ENCODE measurements at places on chromosomes 2 and 18. TPM values are rescaled to one million over a fixed set of nuclear protein-coding genes. Genes with fewer than 3 reads are reported as not detected.

- H3K27me3 ChIP-seq: no peaks in the 10 kb centered on the region
- no peaks in the 10 kb centered on the region for H3K36me3 ChIP-seq
- peak overlapping the region; percentile 80 for H3K27ac ChIP-seq
- no peak for DNase-seq
Measured at GRCh38 chr2:54330926-54331835, 75.2 kb upstream of the TSPYL6 start.

DNA sequence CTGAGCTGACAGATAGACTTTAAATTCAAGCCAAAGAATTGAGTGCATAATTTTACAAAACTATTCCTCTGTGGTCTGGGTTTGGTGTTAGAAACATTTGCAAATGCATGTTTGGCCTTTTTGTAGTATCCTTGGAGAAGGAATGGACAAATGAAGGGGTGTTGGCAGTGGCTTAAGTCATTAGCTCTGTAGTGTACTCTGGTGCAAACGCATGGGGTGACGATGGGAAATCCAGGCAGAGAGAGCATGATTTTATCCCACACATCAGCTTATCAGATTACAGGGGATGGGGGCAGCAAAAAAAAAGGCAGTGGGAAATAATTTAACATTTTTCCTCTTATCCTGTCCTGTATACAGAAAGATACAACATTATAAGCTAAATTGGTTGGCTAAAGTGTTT is 320.6 kb downstream of the ZNF516 start:
- H3K4me1 ChIP-seq: no peaks in the 10 kb centered on the region
- H3K27ac ChIP-seq: no peak overlapping the region
- H3K4me3 ChIP-seq: no peak overlapping the region

DNA sequence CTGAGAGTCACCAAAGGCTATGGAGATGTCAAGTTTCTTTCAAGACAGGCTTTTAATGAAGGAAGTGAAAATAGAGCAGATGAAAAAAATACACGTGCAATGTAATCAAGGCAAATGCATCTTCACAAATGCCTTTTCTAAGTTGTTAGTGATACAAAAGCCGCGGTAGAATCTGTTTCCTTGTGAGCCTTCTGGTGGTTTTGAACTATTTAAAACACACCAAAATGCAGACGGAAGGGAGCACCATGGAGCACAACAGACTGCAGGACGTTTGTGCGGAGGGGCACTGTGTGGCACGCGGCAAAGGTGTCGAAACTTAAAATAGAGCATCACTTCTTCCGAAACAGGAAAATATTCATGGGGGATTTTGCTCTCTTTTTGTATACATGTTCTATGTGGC is 65.0 kb upstream of the BOD1L2 start:
- H3K27ac ChIP-seq: no peak overlapping the region
- no peaks in the 10 kb centered on the region for H3K27me3 ChIP-seq
- no peaks in the 10 kb centered on the region for H3K36me3 ChIP-seq
- DNase-seq: no peak
- no peak overlapping the region for H3K4me3 ChIP-seq

Gene ABCG8
- total RNA-seq: not detected

- H3K27ac ChIP-seq: no peak overlapping the region
- no peak for DNase-seq
- H3K27me3 ChIP-seq: no peaks in the 10 kb centered on the region
- no peak overlapping the region for H3K4me3 ChIP-seq
Measured at GRCh38 chr2:41906338-41906725, 141.5 kb upstream of the PKDCC start.

GRCh38 chr2:167769020-167769419 is 478.4 kb downstream of the STK39 start:
- no peak overlapping the region for H3K4me3 ChIP-seq
- no peak overlapping the region for H3K27ac ChIP-seq
- DNase-seq: no peak
- H3K4me1 ChIP-seq: no peaks in the 10 kb centered on the region
- H3K27me3 ChIP-seq: no peaks in the 10 kb centered on the region
- no peaks in the 10 kb centered on the region for H3K36me3 ChIP-seq

Gene GRHL1
- 24.7 TPM for total RNA-seq

DNA sequence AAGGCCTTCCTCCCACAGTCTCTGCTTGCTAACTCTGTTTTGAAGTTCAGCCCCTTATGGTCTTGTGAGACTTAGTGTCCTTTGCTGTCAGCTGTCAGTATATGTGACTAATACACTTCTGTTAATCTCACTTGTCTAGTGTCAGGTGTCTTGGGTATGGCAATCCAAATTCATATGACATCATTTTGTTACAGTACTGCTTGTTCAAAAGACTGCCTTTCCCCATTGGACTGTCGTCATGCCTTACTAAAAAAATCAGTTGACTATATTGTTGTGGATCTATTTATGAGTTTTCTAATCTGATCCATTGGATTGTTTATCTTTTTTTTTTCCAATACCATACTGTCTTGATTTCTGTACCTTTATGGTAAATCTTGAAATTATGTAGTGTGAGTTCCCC is 611.4 kb upstream of the HS6ST1 start:
- no peaks in the 10 kb centered on the region for H3K27me3 ChIP-seq
- H3K27ac ChIP-seq: no peak overlapping the region
- no peak overlapping the region for H3K4me3 ChIP-seq

DNA sequence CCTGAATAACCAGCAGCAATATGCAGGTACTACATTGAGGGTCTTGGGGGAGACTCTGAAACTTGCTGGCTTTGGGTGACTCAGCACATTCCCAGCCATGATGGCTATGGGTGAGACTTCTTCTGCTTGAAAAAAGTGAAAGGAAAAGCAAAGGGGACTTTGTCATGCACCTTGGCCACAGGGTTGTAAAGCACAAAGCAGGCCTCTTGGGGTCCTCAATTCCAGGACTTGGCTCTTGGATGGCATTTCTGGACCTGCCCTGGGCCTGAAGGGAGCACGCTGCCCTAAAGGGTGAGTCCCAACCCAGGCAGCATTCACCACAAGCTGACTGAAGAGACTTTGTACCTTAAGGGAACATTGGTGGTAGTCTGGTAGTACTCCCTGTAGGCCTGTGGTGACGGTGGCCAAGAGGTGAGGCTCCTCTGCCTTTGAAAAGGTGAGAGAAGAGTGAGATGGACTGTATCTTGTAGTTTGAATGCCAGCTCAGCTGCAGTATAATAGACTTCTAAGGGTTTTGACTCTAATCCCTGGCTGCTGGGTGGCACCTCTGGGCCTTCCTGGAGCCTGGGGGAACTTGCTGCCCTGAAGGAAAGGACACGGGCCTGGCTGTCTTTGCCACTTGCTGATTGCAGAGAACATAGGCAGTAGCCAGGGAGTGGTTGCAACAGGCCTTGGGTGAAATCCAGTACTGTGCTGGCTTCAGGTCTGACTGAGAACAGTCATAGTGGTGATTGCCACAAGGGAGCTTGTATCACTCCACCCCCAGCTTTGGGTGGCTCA is 36.5 kb upstream of the CYTIP start:
- H3K27ac ChIP-seq: no peak overlapping the region
- H3K4me1 ChIP-seq: no peaks in the 10 kb centered on the region
- no peaks in the 10 kb centered on the region for H3K27me3 ChIP-seq
- no peaks in the 10 kb centered on the region for H3K36me3 ChIP-seq
- H3K4me3 ChIP-seq: no peak overlapping the region

GRCh38 chr18:55541571-55541970 is 46.4 kb downstream of the TCF4 start:
- no peak overlapping the region for H3K4me3 ChIP-seq
- H3K4me1 ChIP-seq: no peaks in the 10 kb centered on the region
- H3K27me3 ChIP-seq: no peaks in the 10 kb centered on the region
- no peaks in the 10 kb centered on the region for H3K36me3 ChIP-seq
- DNase-seq: no peak
- no peak overlapping the region for H3K27ac ChIP-seq

- peaks cover 13% of the 10 kb centered on the region for H3K4me1 ChIP-seq
- H3K27me3 ChIP-seq: no peaks in the 10 kb centered on the region
- H3K36me3 ChIP-seq: no peaks in the 10 kb centered on the region
- no peak overlapping the region for H3K27ac ChIP-seq
- DNase-seq: peak; percentile 3
Measured at GRCh38 chr2:128380061-128380889, 61.6 kb upstream of the HS6ST1 start.

DNA sequence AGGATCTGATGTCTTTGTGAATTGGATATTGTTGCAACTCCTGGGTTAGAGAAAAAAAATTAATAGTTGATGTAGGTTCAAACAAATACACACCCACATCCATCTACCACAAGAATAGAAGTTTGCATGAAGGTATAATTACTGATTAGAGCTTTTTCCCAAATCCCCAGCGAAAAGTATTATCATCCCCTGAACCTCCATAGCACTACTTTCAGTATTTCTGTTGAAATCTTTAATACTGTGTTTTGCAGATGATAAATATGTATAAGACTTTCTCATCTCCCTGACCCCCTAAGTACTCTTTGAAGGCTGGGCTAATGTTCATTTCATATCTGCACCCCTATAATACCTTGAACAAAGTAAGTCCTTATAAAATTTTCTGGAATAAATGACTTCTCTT is 6.4 kb downstream of the FN1 start:
- peaks cover 6% of the 10 kb centered on the region for H3K27me3 ChIP-seq
- H3K27ac ChIP-seq: no peak overlapping the region
- no peak for DNase-seq

GRCh38 chr2:30702694-30703093 is 104.6 kb downstream of the CAPN13 start:
- no peaks in the 10 kb centered on the region for H3K4me1 ChIP-seq
- DNase-seq: no peak
- H3K36me3 ChIP-seq: no peaks in the 10 kb centered on the region
- no peak overlapping the region for H3K27ac ChIP-seq
- no peaks in the 10 kb centered on the region for H3K27me3 ChIP-seq
- no peak overlapping the region for H3K4me3 ChIP-seq

DNA sequence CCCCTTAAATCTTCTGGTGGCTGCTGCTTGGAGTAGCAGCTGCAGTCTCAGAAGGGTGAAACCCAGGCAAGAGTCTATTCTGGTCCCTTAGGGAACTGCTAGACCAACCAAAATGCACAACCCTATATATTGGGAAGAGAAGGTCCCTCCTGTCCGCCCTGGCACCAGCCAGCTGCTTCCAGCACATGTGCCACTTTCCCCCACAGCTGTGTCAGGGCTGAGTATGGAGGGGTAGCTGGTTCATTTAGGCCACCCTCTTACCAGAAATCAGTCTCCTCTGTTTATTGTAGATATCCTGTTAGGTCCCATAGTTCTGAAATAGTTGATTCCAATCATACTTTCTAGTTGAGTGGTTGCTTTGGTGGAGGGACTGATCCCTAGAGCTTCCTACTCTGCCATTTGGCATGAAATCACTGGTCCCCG is 68.9 kb downstream of the BIRC6 start:
- no peaks in the 10 kb centered on the region for H3K36me3 ChIP-seq
- no peak for DNase-seq
- peaks cover 13% of the 10 kb centered on the region for H3K4me1 ChIP-seq
- H3K27me3 ChIP-seq: no peaks in the 10 kb centered on the region

Gene C1QL2
- total RNA-seq: not detected

- DNase-seq: no peak
- H3K4me1 ChIP-seq: peaks cover 18% of the 10 kb centered on the region
- peaks cover 2% of the 10 kb centered on the region for H3K36me3 ChIP-seq
- peak overlapping the region; percentile 89 for H3K4me3 ChIP-seq
- H3K27ac ChIP-seq: peak overlapping the region; percentile 98
Measured at GRCh38 chr2:171923206-171923605, 945 bp downstream of the HAT1 start.

- no peak for DNase-seq
- no peaks in the 10 kb centered on the region for H3K27me3 ChIP-seq
- no peaks in the 10 kb centered on the region for H3K4me1 ChIP-seq
- H3K4me3 ChIP-seq: no peak overlapping the region
- no peaks in the 10 kb centered on the region for H3K36me3 ChIP-seq
Measured at GRCh38 chr2:231970461-231970860, 8.9 kb downstream of the DIS3L2 start.

DNA sequence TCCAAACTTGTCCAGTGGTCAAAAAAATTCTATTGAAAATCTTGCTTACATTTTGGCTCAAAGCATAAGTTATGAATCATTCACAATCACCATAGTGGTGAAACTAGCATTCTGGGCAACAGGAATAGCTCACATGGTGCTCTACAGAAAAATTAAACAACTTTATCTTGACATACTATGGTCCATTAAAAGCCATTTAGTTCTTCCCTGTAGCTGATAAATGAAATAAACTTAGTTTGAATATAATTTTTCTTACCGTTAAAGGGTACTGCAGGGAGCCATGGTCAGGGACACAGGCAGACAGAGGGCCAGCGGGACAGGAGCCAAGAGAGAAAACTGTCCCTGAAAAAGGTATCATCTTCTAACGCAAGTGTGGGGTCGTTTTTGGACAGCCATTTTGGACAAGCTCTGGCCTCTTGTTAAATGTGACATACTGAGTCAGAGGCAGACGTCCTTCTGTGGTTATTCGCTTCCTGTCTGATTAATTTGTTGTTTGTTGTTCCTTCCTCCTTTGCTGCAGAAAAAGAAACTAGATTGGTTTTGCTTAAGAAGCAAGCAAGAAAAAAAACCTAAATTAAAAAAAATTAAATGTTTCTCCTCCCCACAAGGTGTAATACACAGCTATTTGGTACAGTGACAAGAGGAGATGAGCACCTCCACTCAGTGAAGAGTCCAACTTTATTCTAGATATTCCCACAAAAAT is at the start of gene WIPF1:
Gene WIPF1, minus strand, starts transcription at position 460 of the 703 bp plus-strand sequence. CDS start 12,231 bp downstream, outside the sequence.
- peak within 1 kb of the TSS; percentile 84 for H3K27ac ChIP-seq
- H3K36me3 ChIP-seq: no peaks in the 10 kb centered on the region

DNA sequence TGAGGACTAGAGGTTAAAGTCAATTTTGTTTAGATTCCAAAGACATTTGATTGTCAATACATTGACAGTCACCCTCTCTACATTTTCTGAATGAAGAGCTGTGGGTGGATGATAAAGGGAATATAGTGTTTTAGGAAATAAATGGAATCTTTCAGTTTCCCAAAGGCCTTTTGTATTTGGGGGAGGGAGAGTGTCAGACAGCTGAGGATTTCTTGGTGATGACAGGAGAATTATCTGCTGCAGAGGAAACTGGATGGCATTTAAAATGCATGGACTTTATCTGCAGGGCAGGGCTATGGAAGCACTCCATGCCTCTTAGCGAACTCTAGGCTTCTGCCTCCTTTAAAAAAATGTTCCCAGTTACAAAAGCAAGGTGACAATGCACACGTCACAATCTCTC is 195.1 kb downstream of the KCNS3 start:
- no peaks in the 10 kb centered on the region for H3K36me3 ChIP-seq
- H3K4me3 ChIP-seq: no peak overlapping the region
- H3K27ac ChIP-seq: no peak overlapping the region
- H3K4me1 ChIP-seq: no peaks in the 10 kb centered on the region
- H3K27me3 ChIP-seq: no peaks in the 10 kb centered on the region
- no peak for DNase-seq

GRCh38 chr2:199659207-199659606 is 191.8 kb downstream of the FTCDNL1 start:
- no peaks in the 10 kb centered on the region for H3K36me3 ChIP-seq
- H3K27me3 ChIP-seq: peaks cover 19% of the 10 kb centered on the region
